ENCODE measurements at places on chromosomes 13 and 19. TPM values are rescaled to one million over a fixed set of nuclear protein-coding genes. Genes with fewer than 3 reads are reported as not detected.
A peak's percentile ranks its signal among the peaks of the same experiment; 100 is the strongest.

DNA sequence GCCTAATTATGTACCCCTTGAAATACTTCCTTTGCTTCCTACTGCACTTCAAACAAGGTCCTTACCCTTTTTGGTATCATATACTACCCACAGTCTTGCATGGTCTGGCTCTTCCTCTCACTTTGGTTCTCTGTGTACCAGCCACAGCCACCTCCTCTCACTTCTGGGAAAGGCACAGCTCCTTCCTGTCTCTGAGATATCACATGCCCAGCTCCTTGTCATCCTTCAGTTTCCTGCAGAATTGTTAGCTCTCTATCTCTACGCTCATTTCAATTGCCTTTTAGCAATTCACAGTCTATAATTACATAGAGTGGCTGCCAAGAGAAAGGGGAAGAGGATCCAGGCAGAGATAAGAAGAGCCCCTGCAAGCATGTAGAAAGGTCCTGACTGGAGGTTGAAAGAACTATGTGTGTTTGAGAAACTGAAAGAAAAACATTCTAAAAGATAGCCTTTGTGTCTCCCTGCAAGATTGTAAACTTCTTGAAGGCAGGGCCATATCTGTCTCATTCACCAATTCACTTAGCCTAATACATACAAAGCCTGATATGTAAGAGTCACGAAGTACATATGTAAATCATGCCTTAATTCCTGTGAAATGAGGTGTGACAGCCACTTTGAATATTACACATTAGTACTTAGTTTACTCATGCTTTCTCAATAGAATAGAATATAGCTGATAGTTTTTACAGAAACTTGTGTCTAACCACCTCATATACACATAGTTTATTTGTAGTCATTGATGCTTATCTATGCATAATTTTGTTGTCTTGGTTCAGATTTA lies 933.1 kb downstream of the DIAPH3 start:
- no peak for DNase-seq

- DNase-seq, result no peak
Measured at GRCh38 chr19:39178296-39179006, 18.3 kb upstream of the NCCRP1 start.

DNA sequence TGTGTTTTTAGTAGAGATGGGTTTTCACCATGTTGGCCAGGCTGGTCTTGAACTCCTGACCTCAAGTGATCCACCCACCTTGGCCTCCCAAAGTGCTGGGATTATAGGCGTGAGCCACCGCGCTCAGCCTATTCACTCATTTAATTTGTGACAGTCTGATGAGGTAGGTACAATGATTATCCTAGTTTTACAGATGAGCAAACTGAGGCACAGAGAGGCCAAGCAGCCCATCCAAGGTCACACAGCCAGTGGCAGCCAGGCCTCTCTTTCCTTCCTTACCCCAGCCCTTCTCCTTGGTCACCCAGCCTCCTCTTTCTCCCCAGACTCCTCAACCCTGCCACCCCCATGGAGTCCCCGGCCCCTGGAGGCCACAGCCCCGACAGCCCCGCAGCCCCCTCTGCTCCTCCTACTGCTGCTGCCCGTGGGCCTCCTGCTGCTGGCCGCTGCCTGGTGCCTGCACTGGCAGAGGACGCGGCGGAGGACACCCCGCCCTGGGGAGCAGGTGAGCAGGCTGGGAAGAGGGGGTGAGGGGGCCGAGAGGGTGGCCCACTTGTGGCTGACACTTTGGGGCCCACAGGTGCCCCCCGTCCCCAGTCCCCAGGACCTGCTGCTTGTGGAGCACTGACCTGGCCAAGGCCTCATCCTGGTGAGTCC lies 6.1 kb downstream of the FLT3LG start:
- DNase-seq, result no peak

Gene POU2F2
- 2.7 TPM for total RNA-seq

Gene PSG1
- total RNA-seq, result not detected

- no peak for DNase-seq
Measured at GRCh38 chr13:22468045-22468444, 712.7 kb upstream of the SGCG start.

DNA sequence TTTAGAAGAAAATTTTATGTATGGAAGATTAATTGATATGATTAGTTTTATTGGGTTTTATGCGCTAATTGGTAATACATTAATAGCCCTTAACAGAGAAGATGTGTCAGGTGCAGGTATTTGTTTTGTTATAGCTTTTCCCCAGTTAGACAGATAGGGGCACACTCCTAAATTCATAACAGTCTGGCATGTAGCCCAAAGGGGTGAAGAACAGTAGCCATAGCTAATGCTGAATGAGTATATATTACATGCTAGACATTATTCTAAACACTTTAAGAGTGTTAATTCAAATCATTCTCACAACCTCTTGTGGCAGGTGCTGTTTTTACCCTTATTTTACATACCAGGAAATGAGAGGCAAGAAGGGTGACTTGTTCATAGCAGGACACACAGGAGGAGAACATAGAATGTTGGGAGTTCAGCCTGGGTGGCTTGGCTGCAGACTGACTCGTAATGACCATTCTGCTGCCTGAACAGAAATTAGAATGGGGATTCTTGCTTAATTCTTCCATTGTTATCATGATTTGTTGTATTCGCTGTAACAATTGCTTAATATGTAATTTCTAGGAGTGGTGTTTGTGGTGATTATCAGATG lies 20.1 kb downstream of the PCCA start:
- no peak for DNase-seq

Gene ZNF296
- 0.19 TPM for total RNA-seq

Gene PLIN5
- 2.0 TPM for total RNA-seq

DNA sequence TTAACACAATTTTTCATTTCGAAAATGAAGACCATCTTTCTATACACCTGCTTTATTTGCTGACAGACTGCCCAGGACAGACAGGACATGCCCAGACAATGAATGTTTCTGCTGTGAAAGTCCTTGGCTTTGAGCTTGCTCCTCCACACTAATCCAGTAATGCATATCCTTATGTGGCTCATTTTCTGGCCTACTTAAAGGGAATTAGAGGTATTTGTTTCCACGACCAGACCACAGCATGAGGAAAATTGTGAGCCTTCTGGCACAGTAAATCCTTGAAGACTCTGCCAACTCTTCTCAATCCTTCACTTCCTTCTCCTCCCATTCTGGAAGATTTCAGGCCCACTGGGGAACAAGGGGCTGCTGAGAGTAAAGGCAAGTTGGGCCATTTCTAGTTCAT lies 25.7 kb downstream of the CCDC70 start:
- no peak for DNase-seq

Gene AP2A1
- 77.5 TPM for total RNA-seq

DNA sequence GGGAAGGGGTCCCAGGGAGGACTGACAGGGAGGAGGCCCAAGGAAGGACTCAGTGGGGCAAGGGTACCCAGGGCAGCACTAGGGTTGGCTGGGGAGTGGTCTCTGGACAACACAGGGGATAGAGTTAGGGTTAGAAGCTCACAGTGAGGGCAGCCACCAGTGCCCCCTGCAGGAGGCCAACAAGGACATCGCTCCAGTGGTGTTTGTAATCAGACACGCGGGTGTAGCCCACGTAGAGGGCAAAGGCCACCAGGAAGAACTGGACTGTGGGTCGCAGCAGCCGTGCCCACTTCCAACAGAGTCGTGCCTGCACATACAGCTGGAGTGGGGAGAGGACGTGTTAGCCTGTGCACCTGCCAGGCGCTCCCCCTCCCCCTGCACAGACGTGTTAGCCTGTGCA lies 9.2 kb downstream of the PLPP2 start:
- DNase-seq, result no peak

Gene CD209
- 63.9 TPM for total RNA-seq

DNA sequence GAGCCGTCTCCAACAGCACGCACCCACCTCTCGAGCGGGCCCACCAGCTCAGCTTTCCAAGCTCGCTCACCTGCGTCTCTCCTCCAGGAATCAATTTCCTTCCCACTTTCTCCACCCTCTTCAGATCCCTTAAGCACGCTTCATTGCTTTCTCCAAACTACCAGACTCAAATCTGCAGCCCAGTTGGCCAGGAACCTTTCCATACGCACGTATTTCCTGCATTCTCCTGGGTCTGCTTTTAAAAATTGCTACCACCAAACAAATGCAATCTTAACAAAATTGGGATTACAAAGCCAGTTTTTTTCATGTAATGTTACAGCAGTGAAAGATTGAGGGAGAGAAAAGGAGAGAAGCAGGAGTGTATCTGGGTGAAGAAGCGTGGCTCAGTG lies 1.5 kb downstream of the ENOX1 start:
- DNase-seq, result no peak

GRCh38 chr19:50693064-50693975 lies 26.3 kb downstream of the SHANK1 start:
- DNase-seq, result no peak

GRCh38 chr13:106499896-106500295 lies 35.6 kb downstream of the EFNB2 start:
- DNase-seq, result no peak

DNA sequence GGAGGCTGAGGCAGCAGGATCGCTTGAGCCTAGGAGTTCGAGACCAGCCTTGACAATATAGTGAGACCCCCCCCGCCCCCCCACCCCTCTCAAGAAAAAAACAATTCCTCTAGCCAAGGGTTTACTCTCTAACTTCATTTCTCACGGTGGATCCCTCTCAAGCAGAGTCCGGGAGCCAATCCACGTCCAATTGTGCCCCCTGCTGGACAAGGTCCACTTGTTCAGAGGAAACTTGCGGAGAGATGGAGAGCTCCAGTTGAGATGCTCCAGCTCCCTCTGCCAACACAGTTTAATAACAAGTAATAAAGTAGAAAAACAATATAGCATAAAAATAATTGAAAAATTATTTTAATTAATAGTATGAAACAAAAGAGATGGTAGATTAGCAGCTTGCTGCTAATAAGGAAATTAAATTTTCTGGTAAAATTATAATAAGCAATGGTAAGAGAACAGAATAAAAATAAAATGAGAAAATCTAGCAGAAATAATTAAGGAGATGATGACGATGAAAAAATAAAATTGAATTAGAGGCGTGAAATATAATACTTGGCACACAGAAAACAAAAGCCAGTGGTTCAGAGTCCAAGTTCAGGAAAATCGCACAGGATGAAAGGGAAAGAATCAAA lies 14.5 kb upstream of the SIGLEC14 start:
- DNase-seq, result peak; percentile 86

DNA sequence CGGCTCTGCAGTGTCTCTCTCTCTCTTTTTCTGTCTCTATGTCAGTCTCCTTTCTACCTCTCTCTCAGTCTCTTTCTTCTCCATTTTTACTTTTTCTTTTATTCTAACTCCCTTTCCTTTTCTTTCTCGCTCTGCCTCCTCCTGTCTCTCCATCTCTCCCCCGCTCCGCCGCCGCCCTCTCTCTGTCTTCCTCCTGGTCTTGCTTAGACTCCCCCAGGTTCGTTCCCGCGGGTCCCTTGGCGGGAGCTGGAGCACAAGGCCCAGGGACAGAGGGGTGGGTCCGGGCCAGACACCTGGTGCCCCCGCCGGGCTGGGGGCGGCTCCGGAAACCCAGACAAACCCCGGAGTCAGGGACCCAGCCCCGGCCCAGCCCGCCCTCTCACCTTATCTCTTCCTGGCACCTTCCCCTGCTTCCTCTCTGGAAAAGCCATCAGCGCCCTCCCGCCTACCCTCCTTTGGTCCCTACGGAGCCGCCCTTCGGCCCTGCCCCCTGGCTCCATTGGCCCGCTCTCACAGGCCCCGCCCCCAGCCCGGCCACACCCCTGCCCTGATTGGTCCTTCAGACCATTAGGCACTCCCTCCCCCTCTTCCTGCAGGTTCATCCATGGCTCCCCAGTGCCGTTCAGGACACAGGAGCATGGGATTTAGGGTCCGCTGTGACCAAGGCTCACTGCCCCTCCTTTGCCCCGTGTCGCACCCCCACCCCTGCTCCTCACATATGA lies 15.4 kb upstream of the NOP53 start:
- DNase-seq, result peak; percentile 77

Gene KMT2B
- total RNA-seq, result 37.9 TPM

Gene NCR1
- total RNA-seq, result 0.72 TPM

DNA sequence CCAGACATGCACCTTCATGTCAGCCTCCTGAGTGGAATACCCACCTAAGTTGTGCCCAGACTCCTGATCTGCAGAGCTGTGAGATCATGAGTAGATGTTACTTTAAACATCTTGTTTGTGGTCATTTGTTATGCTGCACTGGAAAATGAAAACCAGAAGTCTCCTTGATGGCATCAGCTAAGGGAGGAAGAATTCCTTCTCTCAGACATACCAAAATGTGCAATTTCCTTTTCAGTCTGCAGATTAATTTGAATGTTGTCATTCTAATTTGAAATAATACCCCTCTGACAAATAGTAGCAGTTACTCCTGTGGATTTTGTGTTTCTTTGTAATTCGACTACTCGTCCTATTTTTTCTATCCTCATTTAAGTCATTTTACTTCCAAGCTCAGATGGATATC lies 59.3 kb downstream of the ITGBL1 start:
- DNase-seq, result no peak

DNA sequence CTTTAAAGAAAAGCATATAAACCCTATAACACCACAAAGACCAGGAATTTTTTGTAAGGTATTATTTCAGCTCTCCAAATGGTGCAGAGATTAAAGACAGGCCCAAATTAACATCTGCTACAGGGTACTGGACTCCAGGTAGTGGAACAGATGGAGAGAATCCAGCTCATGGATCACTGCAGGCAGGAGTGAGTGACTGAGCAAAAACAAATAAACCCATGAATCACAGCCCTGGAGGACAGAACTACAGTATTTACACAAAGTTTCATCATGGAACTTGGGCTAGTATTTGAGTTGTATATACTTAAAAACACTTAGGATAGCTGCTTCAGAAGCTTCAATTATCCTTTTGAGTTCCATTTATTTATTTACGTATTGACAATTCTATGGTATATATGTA lies 132.8 kb upstream of the SPRY2 start:
- no peak for DNase-seq

GRCh38 chr19:13847407-13848339 lies 29.3 kb upstream of the NANOS3 start:
- DNase-seq, result peak; percentile 99

Gene HIPK4
- 0.21 TPM for total RNA-seq

DNA sequence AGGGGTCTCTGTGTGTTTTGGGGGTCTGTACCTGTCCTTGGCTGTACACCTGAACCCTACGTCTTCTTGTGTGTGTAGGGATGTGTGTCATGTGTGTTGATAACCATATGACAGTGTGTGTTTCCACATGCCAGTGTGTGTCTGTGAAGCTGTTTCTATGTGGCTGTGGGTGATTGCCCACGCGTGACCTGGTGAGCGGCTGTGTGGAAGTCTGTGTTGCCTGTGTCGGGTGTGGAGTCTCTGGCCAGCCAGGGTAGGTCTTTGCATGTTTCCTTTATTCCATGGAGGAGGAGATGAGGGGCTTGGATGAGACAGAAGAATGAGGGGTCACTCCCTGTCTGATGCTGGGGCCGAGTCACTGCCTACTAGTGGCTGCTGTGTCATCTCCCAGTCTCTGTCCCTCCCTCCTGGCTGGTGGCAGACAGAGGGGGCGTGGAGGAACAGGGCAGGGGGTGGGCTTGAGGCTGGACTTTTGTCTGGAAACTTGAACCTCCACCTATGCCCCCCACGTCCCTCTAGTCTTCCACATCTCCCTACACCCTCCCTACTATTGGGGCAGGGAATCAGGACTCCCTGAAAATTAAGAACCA lies 2.8 kb upstream of the FOSB start:
- no peak for DNase-seq

All from aorta (tissue), 5 donors.